Natural killer cell (primary cell): ENCODE measurements at places on chromosomes 12 and 14. TPM values are rescaled to one million over a fixed set of nuclear protein-coding genes. Genes with fewer than 3 reads are reported as not detected.

The MTHFD1 gene
- 27.6 TPM for total RNA-seq

The SLC7A7 gene
- total RNA-seq: 9.6 TPM

The KLHL33 gene
- 0.25 TPM for total RNA-seq

The GRIP1 gene
- 1.3 TPM for total RNA-seq

The AQP2 gene
- not detected for total RNA-seq

The DDX11 gene
- 25.6 TPM for total RNA-seq

The MYF6 gene
- not detected for total RNA-seq

The NEMP1 gene
- total RNA-seq: 11.1 TPM

The CCDC175 gene
- total RNA-seq: not detected

The NEUROD4 gene
- total RNA-seq: not detected

The ADAMTS20 gene
- total RNA-seq: not detected

The SCN8A gene
- total RNA-seq: 0.66 TPM

The AMDHD1 gene
- 1.2 TPM for total RNA-seq

The ARL1 gene
- total RNA-seq: 32.6 TPM

The RILPL1 gene
- total RNA-seq: 1.3 TPM

The SLC17A8 gene
- not detected for total RNA-seq

The MUCL1 gene
- total RNA-seq: not detected

The PTPN6 gene
- 279 TPM for total RNA-seq

The PDE3A gene
- 0.28 TPM for total RNA-seq

The JPH4 gene
- total RNA-seq: not detected

The SMOC1 gene
- not detected for total RNA-seq

The SERPINA6 gene
- total RNA-seq: not detected

The ZFYVE26 gene
- total RNA-seq: 31.0 TPM

The TSPAN8 gene
- not detected for total RNA-seq

The MANSC4 gene
- not detected for total RNA-seq

The C12orf54 gene
- total RNA-seq: not detected

The CCDC198 gene
- not detected for total RNA-seq

The WSCD2 gene
- total RNA-seq: 0.78 TPM

The LMO3 gene
- total RNA-seq: not detected

The AMN1 gene
- 4.6 TPM for total RNA-seq

The GPR65 gene
- 37.6 TPM for total RNA-seq

The CALCOCO1 gene
- 226 TPM for total RNA-seq

The CLEC9A gene
- not detected for total RNA-seq
